ENCODE measurements at places on chromosomes 3 and 15.

GRCh38 chr3:58178528-58179234, 32.1 kb downstream of the DNASE1L3 start:
- DNase-seq, result no peak

DNA sequence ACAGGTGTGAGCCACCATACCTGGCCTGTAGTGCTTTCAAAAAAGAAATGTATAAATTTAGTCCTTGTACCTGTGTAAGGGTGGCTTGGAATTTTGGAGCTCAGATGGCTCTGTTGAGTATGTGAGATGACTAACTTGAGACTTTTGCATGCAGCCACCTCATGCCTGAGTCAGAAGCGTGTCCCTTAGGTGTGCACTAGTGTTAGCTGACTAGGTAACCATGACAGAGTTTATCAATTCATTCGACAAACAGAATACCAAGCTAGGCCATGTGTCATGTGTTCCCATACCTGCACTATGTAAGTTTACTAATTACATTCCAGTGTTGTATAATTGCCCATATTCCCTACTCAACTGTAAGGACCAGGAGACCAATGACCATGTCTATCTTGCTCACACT, 4.0 kb upstream of the ZNF639 start:
- no peak for DNase-seq

GRCh38 chr3:183812761-183813445, 12.5 kb downstream of the MAP6D1 start:
- DNase-seq, result no peak

DNA sequence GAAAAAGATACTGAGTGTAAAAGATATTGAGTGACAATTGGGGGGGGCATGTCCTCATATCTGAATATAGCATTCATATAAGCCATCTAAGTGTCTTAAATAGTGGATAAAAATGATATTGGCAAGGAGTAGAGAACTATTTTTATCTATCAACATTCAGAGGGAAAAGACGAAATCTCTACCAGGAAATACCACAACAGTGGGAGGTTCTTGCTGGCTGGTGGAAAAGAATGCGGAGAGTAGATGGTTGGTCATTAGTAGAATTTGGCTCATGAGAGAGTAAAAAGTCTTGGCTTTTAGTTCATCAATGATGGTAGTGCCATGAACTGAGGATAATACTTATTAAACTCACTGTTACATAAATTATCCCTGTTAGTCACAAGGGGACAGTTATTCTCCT, 4.8 kb upstream of the TCF12 start:
- DNase-seq, result no peak

GRCh38 chr3:42600958-42601675, 631 bp downstream of the NKTR start:
- peak; percentile 25 for DNase-seq

DNA sequence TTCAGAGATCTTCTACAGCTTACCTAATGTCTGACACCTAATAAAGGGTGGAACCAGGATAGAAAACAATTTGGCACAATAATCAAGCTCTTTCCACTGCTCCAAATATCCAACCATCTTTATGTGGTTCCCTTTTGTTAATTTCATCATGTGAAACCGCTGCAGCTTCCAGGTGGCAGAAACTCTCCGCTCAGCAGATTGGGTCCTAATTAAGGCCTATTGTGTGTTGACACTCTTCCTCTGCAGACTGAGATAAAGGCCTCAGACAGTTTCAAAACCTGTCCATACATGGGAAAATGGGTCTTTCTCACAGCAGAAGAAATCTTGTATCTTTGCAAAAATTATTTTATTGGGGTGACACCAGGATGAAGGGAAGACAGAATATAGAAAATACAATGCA, 1002.4 kb upstream of the SEMA6D start:
- DNase-seq, result no peak

DNA sequence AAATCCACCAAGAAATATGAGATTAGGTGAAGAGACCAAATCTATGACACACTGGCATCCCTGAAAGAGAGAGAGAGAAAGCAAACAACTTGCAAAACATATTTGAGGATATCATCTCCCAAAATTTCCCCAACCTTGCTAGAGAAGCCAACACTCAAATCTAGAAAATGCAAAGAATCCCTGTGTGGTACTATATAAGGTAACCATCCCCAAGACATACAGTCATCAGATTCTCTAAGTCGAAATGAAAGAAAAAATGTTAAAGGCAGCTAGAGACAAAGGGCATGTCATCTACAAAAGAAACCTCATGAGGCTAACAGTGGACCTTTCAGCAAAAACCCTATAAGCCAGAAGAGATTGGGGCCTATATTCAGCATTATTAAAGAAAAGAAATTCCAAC, 622.1 kb upstream of the LMCD1 start:
- DNase-seq, result no peak

GRCh38 chr3:42080453-42080872, 10.7 kb upstream of the TRAK1 start:
- DNase-seq, result no peak

- DNase-seq, result peak; percentile 4
Measured at GRCh38 chr3:42547401-42547945, 34.3 kb downstream of the SEC22C start.

DNA sequence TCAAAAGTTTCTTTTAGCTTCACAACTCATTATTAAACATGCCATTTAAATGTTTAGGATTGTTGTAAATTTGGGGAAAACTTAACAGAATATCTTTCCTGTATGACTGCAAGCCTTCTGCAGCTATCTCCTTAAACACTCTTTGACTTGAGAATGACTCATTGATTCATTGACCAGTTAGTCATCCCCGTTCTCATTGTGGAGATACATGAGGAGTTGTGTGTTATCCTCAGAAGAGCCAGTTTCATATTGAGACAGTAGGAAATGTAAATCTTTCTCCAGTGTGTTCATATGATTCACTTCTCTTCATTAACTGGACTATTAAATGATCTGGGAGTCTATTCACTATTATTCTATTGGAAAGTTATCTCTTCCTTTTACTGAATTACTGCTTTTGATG, 83.0 kb downstream of the CRYGS start:
- peak; percentile 8 for DNase-seq

DNA sequence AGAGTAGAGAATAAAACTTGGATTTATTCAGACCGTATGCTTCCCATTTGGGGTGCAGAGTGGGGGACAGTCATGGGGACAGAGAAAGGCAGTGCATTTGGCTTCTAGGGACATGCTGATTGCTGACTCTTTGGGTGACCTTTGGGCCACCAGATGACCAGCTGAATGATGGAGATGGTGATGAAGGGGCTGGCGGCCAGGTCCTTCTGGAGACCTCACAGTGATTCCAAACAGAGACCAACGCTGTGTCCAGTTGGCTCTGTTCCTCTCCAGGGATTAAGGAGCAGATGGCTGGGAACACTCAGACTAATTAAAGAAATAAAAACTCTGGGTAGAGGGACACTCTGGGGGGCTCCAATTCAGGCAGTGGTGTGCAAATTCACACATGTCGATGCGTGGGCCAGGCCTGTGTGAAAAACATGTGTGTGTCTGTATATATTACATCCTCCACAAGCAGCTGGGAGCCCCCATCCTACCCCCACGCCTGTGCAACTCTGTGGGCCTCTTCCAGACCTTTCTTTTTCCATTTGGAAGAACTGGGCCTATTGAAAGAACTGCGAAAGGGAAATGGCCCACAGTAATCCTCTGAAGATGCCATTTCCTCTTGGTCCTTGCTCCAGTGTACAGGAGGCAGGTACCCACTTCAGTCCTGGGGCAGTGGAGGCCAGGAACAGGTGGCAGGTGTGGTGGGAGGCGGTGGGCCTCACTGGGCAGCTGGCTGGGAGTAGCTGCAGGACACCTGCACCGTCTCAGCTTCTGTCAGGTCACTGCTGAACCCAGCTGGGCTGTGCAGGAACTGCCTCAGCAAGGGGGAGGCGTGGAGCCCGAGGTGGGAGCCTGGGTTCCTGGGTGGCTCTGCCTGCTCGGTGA, 8.9 kb downstream of the XIRP1 start:
- no peak for DNase-seq

DNA sequence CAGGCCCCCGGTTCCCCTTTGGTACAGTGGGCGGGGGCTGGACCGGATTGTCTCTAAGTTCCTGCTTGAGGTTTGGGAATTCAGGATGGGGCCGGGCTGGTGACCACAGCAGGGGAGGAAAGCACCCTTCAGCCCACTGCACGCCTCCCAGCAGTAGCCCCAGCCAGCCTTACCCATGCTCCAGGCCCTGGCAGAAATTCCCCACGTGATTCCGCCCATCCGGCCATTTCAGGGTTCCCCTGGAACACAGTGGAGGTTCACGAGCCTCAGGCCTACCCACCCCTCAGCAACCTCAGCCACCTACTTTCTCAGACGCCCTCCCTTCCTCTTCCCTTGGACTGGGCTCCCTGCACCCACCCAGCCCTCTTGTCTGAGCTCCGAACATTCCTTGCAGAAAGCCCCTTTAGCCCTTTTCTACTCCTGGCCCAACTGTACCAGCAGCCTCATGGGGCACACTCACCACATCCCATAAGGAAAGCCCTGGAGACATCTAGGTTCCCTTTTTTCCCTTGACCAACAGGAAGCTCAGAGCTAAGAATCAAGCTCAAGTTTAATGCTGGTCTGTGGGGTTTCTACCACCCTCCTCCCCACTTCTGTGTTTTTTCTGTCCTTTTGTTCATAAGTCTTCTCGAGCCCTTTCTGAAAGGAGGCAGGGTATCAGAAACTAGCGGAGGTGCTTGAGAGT, 11.5 kb downstream of the ALS2CL start:
- no peak for DNase-seq

DNA sequence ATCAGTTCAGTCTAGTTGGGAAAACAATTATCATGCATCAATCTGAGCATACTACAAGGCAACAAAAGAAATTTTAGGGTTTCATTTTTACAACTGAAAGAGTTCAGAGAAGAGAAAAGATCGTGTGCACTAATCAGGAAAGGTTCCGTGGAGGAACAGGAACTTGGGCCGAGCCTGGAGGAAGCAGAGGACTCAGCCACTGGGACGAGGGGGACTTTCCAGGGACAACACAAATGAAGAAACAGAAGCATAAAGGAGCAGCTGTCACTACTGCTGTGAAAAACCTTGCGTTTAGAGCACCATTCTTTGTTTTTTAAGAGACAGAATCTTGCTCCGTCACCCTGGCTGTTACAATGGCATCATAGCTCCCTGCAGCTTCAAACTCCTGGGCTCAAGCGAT, 60.5 kb downstream of the MYO1E start:
- DNase-seq, result no peak

- DNase-seq, result no peak
Measured at GRCh38 chr3:117133066-117133465, 423.5 kb downstream of the TUSC7 start.

GRCh38 chr3:37297459-37297858, 123.1 kb upstream of the LRRFIP2 start:
- no peak for DNase-seq

GRCh38 chr3:170346481-170347392, 10.8 kb upstream of the SKIL start:
- no peak for DNase-seq

All from BJ (cell line).